ENCODE measurements at places on chromosomes 11 and 22. TPM values are rescaled to one million over a fixed set of nuclear protein-coding genes. Genes with fewer than 3 reads are reported as not detected.

- DNase-seq = no peak
Observed at GRCh38 chr11:12512132-12512531, 134.8 kb downstream of the PARVA start.

GRCh38 chr11:115625502-115625901 is 121.3 kb upstream of the CADM1 start:
- no peak for DNase-seq

KCNQ1 gene
- total RNA-seq = not detected

OSM gene
- total RNA-seq = not detected

TIMP3 gene
- 544 TPM for total RNA-seq
